Activated CD4-positive, alpha-beta T cell treated with anti-CD3 and anti-CD28 coated beads, Interleukin-2, amount 10 ng/mL, durations not matched to agents 24 days and 14 days (primary cell): ENCODE measurements at places on chromosomes 4 and X. TPM values are rescaled to one million over a fixed set of nuclear protein-coding genes. Genes with fewer than 3 reads are reported as not detected.

The RBMX2 gene
- total RNA-seq = 27.4 and 28.1 TPM in 2 replicates

The NEXMIF gene
- 0.47 and 0.54 TPM in 2 replicates for total RNA-seq

The BEND2 gene
- total RNA-seq = not detected in 2 replicates

The PAGE4 gene
- total RNA-seq = not detected in 2 replicates

The HSD17B13 gene
- total RNA-seq = 0.19 TPM in 2 replicates

The IBSP gene
- total RNA-seq = not detected in 2 replicates

The TEX13B gene
- total RNA-seq = not detected in 2 replicates

The SRPX2 gene
- not detected in 2 replicates for total RNA-seq

The ARMCX2 gene
- 5.2 and 5.6 TPM in 2 replicates for total RNA-seq

The ASIC5 gene
- not detected in 2 replicates for total RNA-seq

DNA sequence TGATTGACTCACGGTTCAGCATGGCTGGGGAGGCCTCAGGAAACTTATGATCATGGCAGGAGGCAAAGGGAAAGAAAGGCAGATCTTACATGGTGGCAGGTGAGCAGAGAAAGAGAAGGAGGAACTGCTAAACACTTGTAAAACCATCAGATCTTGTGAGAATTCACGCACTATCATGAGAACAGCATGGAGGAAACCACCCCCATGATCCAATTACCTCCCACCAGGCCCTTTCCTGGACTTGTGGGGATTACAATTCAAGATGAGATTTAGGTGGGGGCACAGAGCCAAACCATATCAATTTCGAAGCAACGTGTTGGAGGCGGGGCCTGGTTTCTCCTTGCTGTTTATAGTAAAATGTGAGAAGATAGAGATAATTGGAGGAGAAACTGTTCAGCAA lies 167.4 kb downstream of the GABRB1 start:
- no peak for DNase-seq

- no peak for DNase-seq
These were observed 34.8 kb upstream of the USP51 start for GRCh38 chrX:55524487-55524886.

- DNase-seq = no peak
These were observed 255.6 kb downstream of the ASMT start for GRCh38 chrX:1870421-1870820.

DNA sequence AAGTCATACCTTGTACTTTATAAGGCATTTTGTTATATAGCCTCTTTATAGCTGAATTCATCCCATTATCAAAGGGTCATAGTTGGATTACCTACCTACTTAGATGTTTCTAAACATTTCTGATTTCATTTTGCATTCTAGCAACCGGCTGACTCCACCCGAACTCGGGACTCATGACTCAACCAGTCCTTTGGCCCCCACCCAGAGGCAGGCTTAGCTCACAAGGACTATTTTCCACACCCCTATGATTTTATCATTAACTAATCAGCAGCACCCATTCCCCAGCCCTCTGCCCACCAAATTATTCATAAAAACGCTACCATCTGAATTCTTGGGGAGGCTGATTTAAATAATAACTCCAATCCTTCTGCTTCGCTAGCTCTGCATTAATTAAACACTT lies 79.9 kb upstream of the EGFL6 start:
- no peak for DNase-seq

- DNase-seq = no peak
These were observed 200.3 kb downstream of the PDGFC start for GRCh38 chr4:156771171-156771837.

GRCh38 chr4:26887809-26888208 lies 27.2 kb downstream of the STIM2 start:
- DNase-seq = no peak

GRCh38 chrX:115533485-115533884 lies 27.5 kb upstream of the PLS3 start:
- DNase-seq = no peak

DNA sequence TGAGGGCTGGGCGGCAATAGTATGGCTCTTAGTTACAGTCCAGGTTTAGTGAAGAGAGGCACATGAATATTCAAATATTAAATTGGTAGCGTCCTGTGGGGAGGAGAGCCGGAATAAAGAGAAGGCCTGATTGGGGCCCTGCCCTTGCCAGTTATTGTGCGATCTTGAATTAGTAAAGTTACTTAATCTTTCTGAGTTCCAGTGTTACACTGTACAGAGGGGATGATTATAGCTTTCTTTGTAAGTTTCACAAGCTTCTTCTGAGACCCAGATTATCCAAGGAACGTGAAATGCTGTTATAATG lies 1.2 kb downstream of the METAP1 start:
- no peak for DNase-seq

GRCh38 chrX:72054779-72055489 lies 76.8 kb downstream of the RTL5 start:
- no peak for DNase-seq

DNA sequence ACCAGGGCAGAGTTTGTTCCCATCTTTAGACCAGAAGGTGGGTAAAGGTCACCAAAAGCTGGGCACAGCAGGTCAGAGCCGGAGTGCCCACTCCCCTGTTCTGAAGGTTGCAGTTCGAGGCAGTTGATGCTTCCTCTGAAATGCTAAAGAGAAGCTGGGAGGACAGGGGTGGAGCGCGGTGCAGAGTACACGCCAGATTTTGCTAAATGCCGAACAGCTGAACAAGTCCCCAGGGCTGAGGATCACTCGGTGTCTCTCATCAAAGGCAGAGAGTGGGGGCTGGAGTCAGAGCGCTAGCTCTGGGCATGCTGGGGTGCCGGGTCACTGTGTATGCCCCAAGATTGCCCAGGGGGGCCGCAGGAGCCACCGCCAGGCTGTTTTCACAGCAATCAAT lies 197.0 kb downstream of the BCOR start:
- no peak for DNase-seq

GRCh38 chr4:174713821-174714220 lies 115.2 kb downstream of the GLRA3 start:
- no peak for DNase-seq

GRCh38 chr4:37236165-37236564 lies 8.4 kb upstream of the NWD2 start:
- DNase-seq = no peak

DNA sequence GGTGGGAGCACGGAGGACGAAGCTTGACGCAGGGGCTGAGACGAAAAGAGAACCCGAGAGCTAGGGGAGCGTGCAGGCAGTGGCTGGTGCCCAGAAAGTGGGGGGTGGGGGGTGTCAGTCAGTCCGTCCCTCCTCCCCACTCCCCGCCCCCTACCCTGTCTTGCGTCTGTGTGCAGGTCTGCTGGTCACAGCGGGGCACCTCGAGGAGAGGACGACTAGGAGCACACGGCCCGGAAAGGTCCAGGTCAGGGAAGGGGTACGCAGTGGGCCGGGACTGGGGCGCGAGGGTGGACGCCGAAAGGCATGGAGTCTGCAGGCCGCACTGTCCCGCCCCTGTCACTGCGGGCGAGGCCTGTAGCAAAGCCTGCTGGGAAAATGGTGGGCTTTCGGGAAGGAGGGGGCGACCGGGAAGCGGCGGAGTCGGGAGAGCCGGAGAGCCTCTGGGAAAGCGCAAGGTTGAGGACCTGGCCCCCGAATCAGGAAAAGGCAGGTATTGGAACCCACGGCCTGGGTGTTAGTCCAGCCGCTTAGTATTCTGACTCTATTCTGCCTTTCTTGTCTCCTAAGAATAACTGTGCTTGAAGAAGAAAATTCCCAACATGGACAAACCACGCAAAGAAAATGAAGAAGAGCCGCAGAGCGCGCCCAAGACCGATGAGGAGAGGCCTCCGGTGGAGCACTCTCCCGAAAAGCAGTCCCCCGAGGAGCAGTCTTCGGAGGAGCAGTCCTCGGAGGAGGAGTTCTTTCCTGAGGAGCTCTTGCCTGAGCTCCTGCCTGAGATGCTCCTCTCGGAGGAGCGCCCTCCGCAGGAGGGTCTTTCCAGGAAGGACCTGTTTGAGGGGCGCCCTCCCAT lies 769 bp downstream of the TCEAL1 start:
- peak; percentile 60 for DNase-seq

DNA sequence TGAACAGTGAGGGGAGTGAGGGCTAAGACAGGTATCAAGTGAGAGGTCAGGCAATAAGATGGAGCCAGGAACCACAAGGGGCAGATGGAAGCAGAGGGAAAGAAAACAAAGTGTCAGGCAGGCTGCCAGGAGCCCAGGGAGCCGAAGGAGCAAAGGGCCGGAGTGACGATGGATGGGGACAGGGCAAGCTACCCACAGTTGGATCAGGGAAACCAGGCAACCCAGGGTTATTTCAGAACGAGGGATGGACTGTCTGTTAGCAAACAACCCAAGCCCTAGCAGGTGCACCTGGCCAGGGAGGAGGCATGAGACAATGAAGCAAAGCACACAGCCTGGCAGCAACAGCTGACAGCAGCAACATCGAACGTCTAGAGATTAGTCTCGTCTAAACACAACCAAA lies 39.2 kb downstream of the SEL1L3 start:
- no peak for DNase-seq

DNA sequence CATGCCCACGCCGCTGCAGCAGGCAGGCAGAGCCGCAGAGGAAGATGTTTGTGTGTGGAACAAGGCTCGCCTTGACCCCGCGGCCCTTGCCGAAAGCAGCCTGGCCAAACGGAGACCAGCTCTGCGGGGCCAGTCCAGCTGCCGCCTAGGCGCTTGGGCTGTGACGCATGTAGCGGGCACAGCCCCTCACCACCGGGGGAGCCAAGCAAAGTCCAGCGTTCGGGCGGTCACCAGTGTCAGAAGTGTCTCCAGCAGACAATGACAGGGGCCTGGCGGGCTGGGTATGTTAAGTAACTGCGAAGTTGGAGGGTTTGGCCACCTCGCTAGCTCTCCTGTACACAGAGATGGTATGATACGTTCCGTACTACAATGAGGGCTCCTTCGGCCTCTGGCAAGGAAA lies 1.3 kb downstream of the AMER1 start:
- no peak for DNase-seq

- DNase-seq = no peak
These were observed 67.5 kb upstream of the CLDN34 start for GRCh38 chrX:9899640-9900111.

- no peak for DNase-seq
These were observed 26.3 kb downstream of the AFF1 start for GRCh38 chr4:86961116-86961515.

DNA sequence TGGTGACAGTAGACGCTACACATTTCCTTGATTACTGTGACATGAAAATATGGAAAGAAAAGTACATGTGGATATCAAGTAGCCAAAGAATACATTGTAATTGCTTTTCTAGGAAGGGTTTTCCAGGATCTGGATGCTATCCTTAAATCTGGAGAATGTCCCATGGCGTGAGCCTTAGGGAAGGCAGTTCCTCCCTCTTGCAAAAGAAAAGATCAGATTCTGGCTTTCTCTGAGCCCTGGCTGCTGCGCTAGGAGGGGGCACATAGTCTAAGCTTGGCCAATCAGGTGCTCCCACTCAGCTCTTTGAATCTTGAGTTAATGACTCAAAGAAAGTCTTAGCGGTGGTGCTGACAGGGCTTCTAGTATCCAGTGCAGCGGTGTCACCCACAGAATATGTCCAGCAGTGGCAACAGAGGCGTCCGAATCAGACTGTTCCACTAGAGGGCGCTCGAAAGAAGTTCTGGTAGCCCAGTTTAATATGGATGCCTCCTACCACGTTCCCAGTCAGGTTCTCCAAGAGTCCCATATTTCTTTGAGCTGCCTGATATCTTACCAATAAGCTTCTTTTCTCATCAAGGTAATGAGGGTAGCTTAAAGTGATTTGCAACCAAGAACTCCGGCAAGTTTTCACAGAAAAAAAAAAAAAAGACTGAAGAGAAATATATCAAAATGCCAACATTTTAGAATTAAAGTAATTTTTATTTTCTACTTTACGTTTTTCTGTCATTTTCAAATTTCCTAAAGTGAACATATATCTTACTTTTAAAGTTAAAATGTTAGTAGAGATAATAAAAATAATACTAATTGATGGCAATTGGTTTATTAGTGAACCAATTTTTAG lies 213.4 kb upstream of the S100G start:
- peak; percentile 87 for DNase-seq

DNA sequence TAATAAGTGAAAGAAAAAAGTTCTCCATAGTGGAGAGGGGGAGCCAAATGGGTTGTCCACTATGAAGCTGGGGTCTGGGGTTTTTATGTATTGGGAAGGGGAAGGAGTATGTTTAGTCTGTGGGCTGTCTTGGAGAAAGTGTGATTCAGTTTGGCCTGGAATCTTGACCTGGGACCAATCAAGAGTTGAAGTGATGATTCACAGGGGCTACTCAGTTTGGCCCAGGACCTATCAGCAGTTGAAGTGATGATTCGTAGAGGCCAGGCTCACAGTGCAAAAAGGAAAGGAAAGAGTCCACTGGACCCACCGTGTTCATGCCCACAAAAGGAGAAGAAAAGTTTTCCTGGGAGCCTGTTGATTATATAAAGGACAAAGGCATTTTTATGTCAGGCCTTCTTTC lies 47.3 kb upstream of the RAB9B start:
- DNase-seq = no peak
